ENCODE measurements at places on chromosomes 5 and 9.

GRCh38 chr9:1979741-1980367 lies 35.3 kb upstream of the SMARCA2 start:
- H3K27me3 ChIP-seq: no peaks in the 10 kb centered on the region
- H3K4me3 ChIP-seq: no peak overlapping the region
- H3K4me1 ChIP-seq: no peaks in the 10 kb centered on the region
- DNase-seq: no peak

DNA sequence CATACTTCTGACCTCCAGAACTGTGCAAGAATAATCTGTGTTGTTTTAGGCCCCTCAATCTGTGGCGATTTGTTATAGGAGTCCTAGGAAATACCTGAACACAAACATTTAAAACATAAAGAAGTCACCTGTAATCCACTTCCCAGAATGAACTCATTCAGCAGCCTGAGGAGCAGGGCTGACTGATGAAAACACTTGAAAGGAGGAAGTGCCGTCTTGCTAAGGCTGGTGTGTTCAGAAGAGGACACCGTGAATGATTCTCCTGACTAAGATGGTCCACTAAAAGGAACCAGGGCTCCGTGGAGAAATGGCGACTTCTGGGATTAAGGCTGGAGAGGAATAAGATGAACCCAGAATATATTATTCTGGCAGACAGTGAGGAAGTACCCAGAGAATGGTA lies 18.7 kb upstream of the MARCHF6 start:
- no peaks in the 10 kb centered on the region for H3K36me3 ChIP-seq
- H3K4me3 ChIP-seq: no peak overlapping the region
- no peak for DNase-seq
- H3K27me3 ChIP-seq: peaks cover 44% of the 10 kb centered on the region
- H3K27ac ChIP-seq: no peak overlapping the region

GRCh38 chr5:138942861-138943260 lies 67.7 kb upstream of the LRRTM2 start:
- no peaks in the 10 kb centered on the region for H3K36me3 ChIP-seq
- H3K4me3 ChIP-seq: no peak overlapping the region
- peaks cover 11% of the 10 kb centered on the region for H3K4me1 ChIP-seq
- DNase-seq: no peak
- H3K27me3 ChIP-seq: no peaks in the 10 kb centered on the region

GRCh38 chr9:76904661-76905457 lies 1.1 kb downstream of the PRUNE2 start:
- DNase-seq: no peak
- H3K36me3 ChIP-seq: peaks cover 1% of the 10 kb centered on the region

DNA sequence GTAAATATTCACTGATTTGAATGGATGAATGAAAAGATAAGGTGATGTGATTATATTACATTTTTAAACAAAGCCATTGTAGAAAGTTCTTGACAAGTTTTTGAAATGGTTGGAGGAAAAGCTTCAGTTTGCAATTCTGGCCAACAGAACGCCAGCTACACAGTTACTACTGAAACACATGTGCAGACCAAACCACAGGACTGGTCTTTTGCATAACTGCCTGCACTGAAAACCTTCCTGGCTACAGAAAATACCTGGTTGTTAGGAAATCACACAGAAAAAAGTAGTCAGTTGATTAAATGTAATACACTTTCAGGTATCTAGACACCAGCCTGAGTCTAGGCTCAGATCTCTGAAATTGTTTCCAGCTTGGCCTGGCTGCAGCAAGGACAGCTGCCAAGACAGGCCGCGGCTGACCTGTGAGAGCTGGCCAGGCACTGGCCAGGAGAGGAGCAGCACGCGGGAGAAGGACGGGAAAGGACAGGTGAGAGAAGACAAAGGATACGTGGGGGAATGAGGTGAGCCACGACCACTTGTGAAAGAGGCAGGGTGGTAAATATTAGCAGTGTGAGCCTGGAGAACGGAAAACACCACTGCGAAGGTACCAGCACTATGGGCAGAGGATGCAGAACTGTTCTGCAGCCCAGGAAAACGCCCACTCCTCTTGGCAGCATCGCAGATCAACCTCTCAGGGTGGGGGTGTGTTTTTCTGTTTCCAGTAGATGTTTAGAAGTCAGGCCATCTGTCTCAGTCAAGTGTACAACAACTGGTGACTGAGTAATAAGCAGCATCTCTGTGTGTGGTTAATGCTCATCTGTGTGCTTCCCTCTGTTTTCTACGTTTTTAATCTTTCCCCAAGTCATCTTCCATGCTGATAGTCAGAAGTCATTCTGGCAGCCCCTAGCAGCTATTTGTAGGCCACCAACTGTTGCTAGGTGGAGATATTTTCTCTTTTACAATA lies 137.4 kb downstream of the SCAMP1 start:
- no peaks in the 10 kb centered on the region for H3K36me3 ChIP-seq
- no peaks in the 10 kb centered on the region for H3K4me1 ChIP-seq
- no peak overlapping the region for H3K27ac ChIP-seq
- H3K4me3 ChIP-seq: no peak overlapping the region
- DNase-seq: no peak

GRCh38 chr5:147509041-147509709 lies 693 bp downstream of the DPYSL3 start:
- H3K27me3 ChIP-seq: peaks cover 27% of the 10 kb centered on the region
- H3K4me3 ChIP-seq: no peak overlapping the region
- H3K27ac ChIP-seq: no peak overlapping the region
- no peak for DNase-seq
- H3K36me3 ChIP-seq: no peaks in the 10 kb centered on the region
- peaks cover 5% of the 10 kb centered on the region for H3K4me1 ChIP-seq

DNA sequence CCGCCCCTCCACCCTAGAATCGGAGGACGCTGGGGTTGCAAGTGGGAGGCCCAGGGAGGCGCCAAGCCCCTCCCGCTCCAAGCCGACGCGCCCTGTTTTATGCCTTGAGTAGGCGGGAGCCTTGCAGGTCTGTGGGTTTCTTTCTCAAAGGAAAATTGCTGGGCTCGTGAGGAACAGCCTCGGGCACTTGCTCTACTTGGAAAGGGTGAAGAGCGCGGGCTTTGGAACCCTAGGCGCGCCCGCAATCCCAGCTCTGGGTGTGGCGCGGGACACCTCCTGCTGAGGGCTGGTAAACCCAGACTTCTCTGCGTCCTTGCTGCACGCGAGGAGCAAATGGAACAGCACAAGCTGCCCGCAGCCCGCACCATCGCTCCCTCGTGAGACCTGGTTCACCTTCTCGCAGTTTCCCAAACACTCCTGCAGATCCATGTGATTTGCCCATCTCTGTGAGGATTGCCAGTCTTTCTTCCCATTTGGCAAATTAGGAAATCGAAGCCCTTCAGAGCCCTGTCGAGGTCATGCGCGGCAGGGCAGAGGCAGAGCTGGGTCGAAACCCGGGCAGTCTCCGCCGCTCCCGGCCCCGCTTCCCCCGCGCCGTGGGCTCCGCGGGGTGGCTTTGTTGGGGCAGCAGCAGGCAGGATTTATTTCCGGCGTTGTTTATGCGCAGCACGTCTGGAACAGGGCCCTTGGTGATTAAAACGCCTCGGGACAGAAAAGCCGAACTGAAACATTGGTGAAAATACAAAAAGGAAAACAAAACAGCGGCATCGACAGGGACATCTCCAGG lies 98.4 kb upstream of the CPLX2 start:
- DNase-seq: no peak
- no peak overlapping the region for H3K27ac ChIP-seq
- H3K4me3 ChIP-seq: no peak overlapping the region
- no peaks in the 10 kb centered on the region for H3K4me1 ChIP-seq
- H3K27me3 ChIP-seq: peaks cover 47% of the 10 kb centered on the region

All from activated CD4-positive, alpha-beta T cell treated with anti-CD3 and anti-CD28 coated beads, Interleukin-2, amount 10 ng/mL, durations not matched to agents 7 days and 5 days (primary cell).